ENCODE measurements at places on chromosomes 6 and 20. TPM values are rescaled to one million over a fixed set of nuclear protein-coding genes. Genes with fewer than 3 reads are reported as not detected.
A peak's percentile ranks its signal among the peaks of the same experiment; 100 is the strongest.

GRM1 gene
- not detected for total RNA-seq

BEND6 gene
- 0.31 TPM for total RNA-seq

CGA gene
- total RNA-seq, result not detected

SNX3 gene
- total RNA-seq, result 139 TPM

TSPO2 gene
- total RNA-seq, result 0.48 TPM

GFRA4 gene
- not detected for total RNA-seq

TXLNB gene
- total RNA-seq, result 0.36 TPM

KCNK17 gene
- not detected for total RNA-seq

DNA sequence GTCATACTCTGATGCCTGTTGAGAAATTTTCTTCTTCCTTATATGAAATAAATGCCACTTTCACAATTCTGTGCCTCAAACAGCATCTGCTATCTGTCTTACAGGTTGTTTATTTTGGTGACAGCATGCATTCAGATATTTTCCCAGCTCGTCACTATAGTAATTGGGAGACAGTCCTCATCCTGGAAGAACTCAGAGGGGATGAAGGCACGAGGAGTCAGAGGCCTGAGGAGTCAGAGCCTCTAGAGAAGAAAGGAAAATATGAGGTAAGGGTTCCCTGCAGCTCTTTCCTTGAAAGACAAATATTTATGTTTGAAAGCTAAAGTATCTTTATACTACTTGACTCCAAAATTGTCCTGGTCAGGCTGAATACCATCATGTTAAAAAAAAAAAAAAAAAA is 15.8 kb downstream of the TSPYL4 start:
- no peak for DNase-seq

- no peak for DNase-seq
Measured at GRCh38 chr20:24436160-24436559, 33.3 kb upstream of the SYNDIG1 start.

GRCh38 chr6:109095835-109096084 is 453 bp downstream of the CEP57L1 start:
- no peak for DNase-seq

- no peak for DNase-seq
Measured at GRCh38 chr6:163764565-163764964, 350.0 kb downstream of the QKI start.

DNA sequence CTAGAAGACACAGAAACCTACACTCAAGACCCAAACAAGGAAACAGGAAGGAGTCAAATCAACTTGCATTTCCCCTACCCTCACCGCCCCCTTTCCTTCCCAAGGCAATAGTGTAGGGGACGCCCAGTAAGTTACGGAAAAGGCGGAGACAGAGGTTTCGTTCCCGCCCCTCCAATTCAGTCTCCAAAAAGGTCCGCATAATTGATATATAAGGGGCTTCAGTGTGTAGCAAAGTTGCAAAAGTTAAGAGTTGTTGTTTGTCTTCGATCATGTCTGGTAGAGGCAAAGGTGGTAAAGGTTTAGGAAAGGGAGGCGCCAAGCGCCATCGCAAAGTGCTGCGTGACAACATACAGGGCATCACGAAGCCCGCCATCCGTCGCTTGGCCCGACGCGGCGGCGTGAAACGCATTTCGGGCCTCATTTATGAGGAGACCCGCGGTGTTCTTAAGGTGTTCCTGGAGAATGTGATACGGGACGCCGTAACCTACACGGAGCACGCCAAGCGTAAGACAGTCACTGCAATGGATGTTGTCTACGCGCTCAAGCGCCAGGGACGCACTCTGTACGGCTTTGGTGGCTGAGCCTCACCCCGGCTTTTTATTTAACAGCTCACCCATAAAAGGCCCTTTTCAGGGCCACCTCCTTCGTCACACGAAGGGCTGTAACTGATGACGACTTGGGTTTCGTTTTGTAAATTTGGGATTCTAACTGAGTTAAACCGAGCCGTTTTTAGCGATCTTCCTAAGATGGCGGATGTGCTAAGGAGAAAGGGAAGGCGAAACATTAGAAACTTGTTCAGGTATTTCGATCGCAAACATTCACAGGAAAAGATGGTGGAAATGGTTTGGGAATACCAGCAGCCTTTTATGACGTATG is 124.6 kb upstream of the BTN3A2 start:
- DNase-seq, result peak; percentile 73

DNA sequence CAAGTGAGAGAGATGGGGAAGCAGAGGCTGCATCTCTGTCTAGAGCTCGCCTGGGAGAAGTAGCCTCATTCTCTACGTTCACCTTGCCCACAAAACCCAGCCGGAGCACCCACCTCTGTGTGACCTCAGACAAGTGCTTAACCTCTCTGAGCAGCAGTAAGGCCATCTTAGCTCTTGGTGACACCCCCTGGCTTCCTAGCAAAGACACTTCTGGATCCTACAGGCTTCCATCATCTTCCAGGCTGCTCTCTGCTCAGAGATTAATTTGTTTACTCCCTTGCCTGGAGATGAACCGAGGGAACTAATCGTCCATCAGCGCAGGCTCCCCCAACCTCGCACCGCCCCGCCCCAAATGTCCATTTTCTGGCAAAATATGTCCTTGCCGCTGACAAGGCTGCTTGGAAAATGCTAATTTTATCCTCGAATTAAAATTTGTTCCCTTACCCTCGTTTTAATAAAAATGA is 24.0 kb upstream of the CTNNBL1 start:
- DNase-seq, result no peak

DNA sequence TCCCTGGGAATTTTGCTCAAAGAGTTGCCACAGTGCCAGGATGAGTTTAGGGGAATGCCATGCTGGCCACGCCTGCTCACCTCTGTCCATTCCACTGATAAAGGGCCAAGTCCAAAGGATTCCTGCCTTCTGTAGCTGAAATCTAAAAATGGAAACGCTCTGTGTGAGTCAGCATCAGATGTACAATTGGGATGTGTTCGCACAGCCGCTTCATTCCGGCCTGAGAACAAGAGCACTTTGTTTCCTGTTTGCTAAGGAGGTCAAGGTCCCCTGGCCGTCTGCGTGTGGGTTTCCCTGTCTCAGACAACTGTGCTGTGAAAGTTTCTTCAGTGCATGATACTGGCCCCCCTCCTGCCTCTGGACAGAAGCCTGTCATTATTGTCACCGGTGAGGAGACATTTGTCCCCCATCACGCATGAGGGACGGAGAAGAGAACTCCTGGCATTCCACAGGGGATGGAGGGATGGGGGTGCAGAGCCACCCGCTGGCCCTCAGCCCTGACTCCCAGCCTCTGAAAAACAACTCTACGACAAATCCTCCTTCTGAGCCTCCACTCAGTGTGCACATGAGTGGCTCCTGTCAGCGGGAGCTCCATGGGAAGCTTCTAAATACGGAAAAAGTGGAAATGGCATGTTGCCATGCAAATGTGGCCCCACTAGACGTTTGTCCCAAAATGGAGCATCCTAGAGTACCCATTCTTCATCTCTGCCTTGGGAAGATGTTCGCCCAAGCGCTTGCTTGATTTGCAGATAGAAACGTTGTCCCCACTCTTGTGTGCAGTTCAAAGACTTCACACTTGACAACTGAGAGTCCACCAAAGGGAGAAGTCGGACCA is 143.5 kb upstream of the AFDN start:
- DNase-seq, result peak; percentile 62

GRCh38 chr20:32752458-32753250 is 9.4 kb upstream of the COMMD7 start:
- no peak for DNase-seq

GRCh38 chr20:53194306-53195290 is 222.4 kb downstream of the TSHZ2 start:
- DNase-seq, result no peak

- DNase-seq, result no peak
Measured at GRCh38 chr6:106702451-106703110, 73.2 kb downstream of the QRSL1 start.

DNA sequence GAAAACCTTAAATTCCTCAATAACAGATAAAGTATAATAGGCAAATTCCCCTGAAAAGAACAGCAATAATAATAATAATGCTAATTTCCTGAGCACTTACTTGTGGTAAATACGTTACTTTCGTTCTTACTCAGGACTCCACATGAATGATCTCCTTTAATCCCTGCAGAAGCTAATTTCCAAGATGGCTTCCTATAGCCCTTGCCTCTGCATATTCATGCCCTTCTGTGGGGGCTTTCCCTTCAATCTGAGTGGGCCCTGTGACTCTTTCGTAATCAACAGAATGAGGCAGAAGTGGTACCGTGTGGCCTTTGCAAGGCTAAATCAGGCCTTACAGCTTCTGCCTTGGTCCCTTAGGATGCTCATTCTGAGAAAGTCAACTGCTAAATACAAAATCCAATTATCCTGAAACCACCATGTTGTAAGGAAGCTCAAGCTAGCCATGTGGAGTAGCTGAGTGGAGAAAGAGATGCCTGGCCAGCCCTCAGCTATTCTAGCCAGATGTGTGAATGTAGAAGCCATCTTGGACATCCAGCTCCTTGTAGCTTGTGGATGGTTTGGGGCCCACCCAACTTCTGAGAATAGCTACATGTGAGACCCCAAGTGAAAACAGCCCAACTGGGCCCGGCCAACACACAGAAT is 50.5 kb downstream of the MCUR1 start:
- DNase-seq, result no peak

GRCh38 chr20:31833130-31833930 is 12.1 kb downstream of the FOXS1 start:
- no peak for DNase-seq

DNA sequence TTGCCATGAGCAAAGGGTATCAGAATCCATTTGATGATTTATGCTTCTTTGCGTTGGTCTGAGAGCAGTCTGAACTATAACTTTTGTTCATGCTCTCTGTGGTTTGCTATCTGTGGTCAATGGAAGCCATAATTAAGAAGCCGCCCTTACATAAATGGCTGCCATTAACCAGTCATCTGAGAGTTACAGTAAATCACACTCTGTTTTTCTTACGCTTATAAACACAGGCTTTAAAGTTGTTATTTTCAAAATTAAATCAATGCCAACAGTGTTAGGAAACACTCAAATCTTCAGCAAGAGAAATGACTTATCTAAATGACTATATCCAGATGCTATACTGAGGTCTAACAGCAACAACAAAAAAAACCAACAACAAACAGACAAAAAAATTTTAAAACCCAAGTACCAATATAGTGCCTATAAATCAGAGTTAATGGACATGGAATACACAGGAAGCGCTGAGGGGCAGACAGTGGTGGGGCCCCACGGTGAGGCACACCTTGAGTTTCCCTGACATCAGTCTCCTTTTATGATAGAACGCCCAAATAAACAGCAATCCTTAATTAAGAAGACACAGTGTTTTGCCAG is 108.0 kb upstream of the C6orf118 start:
- DNase-seq, result no peak

DNA sequence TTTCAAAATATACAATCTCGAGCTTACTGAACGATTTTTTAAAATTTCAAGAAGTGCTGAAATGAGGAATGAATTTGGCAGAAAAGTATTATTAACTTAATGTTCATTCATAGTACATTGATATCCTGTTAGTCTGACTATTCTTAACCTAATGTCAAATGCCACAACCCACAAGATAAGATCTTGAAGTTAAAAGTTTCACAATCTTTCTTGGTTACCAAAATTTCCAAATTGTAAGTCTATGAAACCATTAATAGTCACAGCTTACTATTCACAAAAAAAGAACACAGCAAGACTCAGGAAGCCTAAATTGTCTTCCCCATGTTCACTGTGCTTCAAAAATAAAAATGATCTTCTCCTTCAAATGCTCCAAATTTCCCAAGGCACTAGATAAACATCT is 71.3 kb downstream of the HACE1 start:
- DNase-seq, result no peak

DNA sequence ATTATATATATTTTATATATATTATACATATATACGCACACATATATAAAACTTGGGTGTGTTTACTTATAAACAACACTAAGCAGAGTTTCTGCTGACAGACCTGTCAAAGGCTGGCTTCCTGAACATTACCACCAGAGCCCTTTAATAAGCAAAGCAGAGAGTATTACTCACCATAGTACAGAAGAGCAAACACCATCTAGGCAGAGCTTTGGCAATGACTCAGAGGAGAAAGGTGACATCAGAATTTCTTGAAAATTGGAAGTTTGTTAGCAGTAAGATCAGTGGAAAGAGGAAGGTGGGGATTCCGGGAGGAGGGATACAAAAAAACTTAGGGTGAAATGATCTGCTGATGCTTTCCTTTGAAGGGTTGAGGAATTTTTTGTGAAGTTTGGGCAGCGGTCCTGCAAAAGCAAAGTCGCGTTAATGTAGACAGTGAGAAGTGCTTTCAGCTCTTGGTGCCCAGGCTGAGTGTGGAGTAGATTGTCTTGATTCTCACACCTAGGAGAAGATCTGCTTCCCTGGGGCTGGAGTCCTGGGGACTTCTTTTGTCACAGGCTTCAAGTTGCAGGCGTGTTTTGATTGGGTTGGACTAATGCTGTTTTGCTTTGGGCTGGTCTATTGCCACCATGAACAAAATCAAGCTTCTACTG is 109.6 kb upstream of the BACH2 start:
- no peak for DNase-seq

DNA sequence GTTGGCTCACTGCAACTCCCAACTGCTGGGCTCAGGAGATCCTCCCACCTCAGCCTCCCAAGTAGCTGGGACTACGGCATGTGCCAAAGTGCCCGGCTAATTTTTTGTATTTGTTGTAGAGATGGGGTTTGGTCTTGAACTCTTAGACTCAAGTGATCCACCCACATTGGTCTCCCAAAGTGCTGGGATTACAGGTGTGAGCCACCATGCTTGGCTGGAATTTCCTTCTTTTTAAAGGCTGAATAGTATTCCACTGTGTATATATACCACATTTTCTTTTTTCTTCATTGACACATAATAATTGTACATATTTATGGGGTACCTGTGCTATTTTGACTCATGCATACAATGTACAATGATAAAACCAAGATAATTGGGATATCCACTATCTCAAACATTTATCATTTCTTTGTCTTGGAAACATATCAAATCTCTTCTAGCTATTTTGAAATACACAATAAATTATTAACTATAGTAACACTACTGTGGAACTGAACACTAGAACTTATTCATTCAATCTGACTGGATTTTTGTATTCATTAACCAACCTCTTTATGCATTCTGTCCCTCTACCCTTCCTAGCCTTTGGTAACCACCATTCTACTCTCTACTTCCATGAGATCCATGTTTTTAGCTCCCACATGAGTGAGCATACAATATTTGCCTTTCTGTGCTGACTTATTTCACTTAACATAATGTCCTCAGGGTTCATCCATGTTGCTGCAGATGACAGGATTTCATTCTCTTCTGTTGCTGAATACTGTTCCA is 7.8 kb downstream of the MDC1 start:
- no peak for DNase-seq

- DNase-seq, result peak; percentile 48
Measured at GRCh38 chr20:63733117-63733516, 3.3 kb upstream of the LIME1 start.

DNA sequence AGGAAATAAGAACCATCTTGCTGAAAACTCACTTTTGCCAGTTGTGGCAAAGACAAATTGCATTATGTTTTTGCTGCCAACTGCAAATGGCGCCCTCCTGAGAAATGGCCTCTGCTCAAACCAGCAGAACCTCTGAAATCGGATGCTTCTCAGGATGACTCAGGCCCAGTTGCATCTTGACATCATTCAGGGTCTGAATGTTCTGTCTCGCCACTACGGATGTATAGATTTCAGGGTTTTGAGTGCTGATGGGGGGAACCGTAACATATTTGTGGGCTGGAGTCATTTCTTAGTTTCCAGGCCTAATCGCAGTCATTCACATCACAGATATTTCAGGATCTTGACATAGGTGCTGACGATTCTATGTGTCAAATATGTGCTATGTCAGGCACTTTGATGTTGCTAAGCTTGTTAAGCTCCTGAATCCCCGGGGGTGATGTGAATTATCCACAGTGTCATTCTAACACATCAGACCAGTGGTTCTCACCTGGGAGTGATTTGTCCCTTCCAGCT is 207.1 kb downstream of the NFATC2 start:
- DNase-seq, result no peak

GRCh38 chr6:117624869-117625481 is 22.7 kb upstream of the GOPC start:
- no peak for DNase-seq

Data from mucosa of descending colon (tissue), 3 donors.